Spleen (tissue), 13 donors: ENCODE measurements at places on chromosomes 1 and 21. TPM values are rescaled to one million over a fixed set of nuclear protein-coding genes. Genes with fewer than 3 reads are reported as not detected.
A peak's percentile ranks its signal among the peaks of the same experiment; 100 is the strongest.

The F13B gene
- total RNA-seq = not detected

The CCDC30 gene
- 3.7 TPM for total RNA-seq

The ANKRD34A gene
- total RNA-seq = 0.83 TPM

The AMY2A gene
- total RNA-seq = not detected

The RIIAD1 gene
- total RNA-seq = 0.34 TPM

The ZBTB8A gene
- 3.4 TPM for total RNA-seq

The RGS8 gene
- not detected for total RNA-seq

The CFAP141 gene
- not detected for total RNA-seq

The ANXA9 gene
- 0.26 TPM for total RNA-seq

- DNase-seq = no peak
Measured at GRCh38 chr1:183889095-183889494, 84.2 kb downstream of the RGL1 start.

GRCh38 chr1:151858886-151859665 lies 5.6 kb upstream of the THEM5 start:
- DNase-seq = no peak

GRCh38 chr1:39964552-39964951 lies 9.6 kb downstream of the MFSD2A start:
- DNase-seq = no peak

- DNase-seq = no peak
Measured at GRCh38 chr1:32426489-32427255, 32.4 kb upstream of the BSDC1 start.

- DNase-seq = peak; percentile 51
Measured at GRCh38 chr1:226888816-226889215, 18.4 kb downstream of the PSEN2 start.

- DNase-seq = no peak
Measured at GRCh38 chr1:33460947-33461629, 11.4 kb upstream of the ZSCAN20 start.

DNA sequence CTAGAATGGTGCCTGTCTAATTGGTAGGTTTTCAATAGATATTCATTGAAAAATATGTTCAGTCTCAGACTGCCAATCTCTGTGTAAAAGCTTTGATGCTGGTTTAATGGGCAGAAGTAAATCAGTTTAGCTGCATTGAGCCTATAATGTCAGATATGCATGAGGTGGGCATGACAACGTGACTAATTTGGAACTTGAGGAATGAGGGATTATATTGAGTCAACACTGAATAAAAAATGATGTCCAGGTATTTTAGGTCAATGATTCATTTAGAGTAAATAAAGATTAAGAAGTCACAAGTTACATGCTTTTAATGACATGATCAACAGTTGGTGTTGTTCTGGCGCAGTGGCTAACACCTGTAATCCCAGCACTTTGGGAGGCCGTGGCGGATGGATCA lies 3.0 kb downstream of the WDR3 start:
- DNase-seq = no peak

DNA sequence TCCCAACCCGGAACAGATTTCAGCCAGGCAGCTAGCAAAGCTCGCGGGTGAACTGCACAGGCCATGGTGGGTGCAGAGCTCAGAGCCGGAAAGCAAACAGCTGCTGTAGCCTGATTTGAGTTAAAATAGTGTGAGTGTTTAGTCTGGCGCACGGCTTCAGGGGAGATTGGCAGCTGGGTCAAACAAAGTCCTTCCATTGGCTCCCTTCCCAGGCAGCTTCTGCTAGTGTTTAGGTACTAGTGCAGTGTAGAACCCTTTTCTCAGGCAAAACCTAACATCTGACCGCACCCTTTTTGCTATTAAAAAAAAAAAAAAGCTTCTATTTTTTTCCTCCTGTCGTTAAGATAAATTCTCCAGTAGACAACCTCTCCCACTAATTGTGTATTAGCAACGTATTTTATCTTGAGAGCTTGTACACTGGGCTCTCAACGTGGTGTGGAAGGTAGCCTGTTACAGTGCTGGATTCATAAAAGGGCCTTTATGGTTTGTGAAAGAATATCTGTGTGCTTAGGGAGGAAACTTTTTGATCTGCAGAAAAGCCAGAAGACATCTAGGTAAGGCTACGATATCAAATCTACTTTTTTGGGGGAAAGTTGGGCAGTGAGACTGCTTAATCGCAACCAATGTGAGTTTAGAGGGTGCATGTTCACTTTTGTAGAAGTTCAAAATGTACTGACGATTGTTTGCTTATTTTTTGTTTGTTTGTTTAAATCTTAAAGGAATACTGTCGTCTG lies 689.6 kb downstream of the USP25 start:
- no peak for DNase-seq

- no peak for DNase-seq
Measured at GRCh38 chr1:206002871-206003801, at the start of gene RAB7B. Gene RAB7B, minus strand, starts transcription at chr1:206003395. Its CDS starts 9,260 bp downstream, at chr1:205994135.

DNA sequence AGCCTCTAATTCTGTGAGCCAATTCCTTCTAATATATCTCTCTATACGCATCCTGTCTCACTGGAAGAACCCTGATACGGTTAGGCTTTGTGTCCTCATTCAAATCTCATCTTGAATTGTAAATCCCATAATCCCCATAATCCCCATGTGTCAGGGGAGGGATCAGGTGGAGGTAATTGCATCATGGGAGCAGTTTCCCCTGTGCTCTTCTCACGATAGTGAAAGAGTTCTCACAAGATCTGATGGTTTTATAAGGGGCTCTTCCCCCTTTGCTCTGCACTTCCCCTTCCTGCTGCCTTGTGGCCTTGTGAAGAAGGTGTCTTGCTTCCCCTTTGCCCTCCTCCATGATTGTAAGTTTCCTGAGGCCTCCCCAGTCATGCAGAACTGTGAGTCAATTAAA lies 116.1 kb downstream of the MRPS6 start:
- DNase-seq = no peak

DNA sequence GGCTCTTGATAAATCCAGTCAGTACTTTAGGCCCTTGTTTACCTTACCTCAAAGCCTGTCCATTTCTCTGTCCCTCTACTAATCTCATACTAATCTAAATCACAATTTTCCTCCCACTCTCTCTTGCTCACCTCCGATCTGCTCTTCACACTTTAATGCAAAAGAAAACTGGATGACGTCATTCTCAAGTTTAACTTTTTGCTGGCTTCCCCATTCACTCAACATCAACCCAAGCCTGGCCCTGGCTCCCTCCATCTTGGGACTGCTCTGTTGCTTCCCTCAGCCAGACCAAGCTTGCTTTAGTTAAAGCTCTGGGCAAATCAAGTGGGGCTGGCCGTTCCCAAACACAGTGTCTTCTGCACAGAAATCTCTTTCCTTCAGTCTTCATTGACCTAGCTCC lies 29.7 kb downstream of the COA6 start:
- no peak for DNase-seq

DNA sequence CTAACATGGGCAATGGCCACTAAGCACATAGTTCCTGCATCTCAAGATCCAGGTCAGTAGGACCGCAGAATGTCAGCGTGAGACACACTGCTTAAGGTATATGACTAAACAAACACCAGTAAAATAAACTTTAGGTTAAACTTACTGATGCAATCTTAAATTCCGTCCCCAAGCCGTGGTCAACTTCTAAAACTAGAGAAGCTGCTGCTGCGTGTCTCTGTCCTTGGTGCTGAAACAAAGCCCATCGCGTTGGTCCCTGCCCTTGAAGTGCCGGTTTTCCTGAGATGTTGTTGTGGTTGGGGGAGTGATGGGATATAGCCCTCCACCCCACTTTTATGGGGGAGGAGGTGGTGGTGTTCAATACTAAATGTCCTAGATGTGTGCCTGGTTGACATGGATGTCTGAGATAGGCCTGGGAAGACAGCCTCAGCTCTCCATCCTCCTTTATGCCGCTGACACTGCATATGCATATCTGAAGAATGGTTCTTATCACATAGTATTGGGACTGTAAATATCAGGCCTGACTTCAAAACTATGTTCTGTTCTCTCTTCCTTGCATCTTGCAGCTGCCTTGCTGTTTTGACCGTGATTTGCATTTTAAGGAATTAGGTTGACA lies 72.0 kb upstream of the KCNA3 start:
- no peak for DNase-seq

GRCh38 chr1:31417148-31417547 lies 4.1 kb downstream of the SERINC2 start:
- DNase-seq = no peak

GRCh38 chr1:94565901-94566300 lies 24.3 kb upstream of the F3 start:
- no peak for DNase-seq

DNA sequence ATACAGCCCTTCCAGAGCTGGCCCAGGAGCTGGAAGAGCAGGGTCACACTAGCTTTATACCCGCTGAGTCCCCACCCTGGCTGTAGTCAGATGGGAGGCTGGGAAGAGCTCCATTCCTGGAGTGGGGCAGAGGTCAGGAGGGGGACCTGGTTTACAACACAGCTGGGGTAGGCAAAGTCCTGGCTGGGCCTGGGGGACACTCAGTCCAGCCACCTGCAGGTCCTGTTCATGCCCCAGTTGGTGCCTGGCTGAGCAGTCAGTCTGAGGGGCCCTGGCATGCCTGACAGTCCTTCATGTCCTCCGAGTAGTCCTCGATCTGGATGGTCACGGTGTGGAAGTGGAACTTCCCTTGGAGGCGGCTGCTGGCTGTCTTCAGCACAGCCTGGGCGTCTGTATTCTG lies 7.0 kb downstream of the SLC30A2 start:
- DNase-seq = no peak

GRCh38 chr1:220956501-220957232 lies 77.4 kb downstream of the HLX start:
- DNase-seq = no peak
